Effector memory CD8-positive, alpha-beta T cell (primary cell): ENCODE measurements at places on chromosomes 1 and 21.

- no peak for DNase-seq
Measured at GRCh38 chr21:36980280-36981048, 14.0 kb upstream of the HLCS start.

GRCh38 chr1:2279210-2279639 is 51.1 kb downstream of the SKI start:
- DNase-seq, result no peak

- DNase-seq, result no peak
Measured at GRCh38 chr1:61344696-61345095, 262.3 kb downstream of the NFIA start.

- no peak for DNase-seq
Measured at GRCh38 chr21:26379561-26379960, 193.5 kb downstream of the CYYR1 start.

DNA sequence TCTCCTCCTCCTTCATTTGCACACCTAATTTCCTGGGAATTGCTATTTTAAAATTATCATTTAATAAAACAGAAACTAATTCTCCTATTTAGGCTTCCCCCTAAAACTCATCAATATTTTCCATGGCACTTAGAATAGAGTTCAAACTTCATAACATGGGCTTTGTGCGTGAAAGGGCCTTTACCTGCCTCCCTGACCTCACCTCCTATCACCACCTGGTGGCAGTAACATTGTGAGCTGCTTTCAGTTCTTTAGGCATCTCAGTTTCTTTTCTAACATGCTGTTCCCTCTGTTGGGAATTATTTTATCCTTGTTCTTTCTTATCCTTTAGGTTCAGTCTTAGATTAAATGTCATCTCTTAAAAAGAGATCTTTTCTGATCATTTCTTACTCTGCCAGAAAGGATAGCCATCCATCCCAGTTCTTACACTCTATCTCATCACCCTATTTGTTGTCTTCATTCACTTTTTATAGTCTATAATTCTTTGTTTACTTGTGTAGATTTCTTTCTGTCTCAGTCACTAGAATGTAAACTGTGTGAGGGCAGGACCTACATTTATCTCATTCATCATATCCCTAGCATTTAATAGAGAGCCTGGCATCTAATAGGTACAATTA is 133.8 kb upstream of the KIAA1614 start:
- no peak for DNase-seq

DNA sequence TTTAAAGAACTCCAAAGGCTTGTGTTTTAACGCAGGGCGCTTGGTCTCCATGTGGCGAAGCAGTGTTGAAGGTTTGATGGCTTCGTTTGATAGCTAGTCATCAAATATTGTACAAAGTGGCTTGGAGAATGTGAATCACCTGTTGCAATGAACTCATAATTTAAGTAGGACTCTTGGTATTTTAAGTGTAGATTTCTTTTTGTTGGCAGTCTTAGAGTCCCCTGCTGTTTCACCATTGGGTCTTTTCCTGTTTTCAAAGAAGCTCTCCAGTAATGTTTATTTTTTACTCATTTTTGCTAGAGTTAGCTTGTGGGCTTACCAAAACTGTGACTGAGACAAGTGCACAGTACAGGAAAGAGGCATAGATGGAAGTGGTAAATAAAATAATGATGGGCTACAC is 26.2 kb downstream of the RASAL2 start:
- DNase-seq, result no peak

DNA sequence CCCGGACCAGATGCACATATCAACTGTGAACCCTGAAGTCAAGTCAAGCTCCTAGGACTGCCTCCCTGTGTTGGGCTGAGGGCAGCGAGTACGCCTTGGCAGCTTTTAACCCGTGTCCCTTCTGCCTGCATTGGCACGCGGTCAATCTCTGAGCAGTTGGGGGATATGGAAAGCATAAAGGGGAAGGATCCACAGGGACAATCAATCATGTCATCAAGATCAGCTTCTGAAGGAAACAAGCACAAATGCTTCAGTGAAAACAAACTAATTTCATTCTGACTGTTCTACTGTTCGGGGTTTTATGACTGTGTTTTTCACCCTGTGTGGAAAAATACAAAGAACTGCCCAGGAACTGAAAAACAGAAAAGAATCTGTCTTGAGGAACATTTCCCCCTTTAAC is 106.2 kb downstream of the RUNX1 start:
- no peak for DNase-seq

GRCh38 chr1:116722016-116722838 is 32.0 kb upstream of the CD2 start:
- no peak for DNase-seq
